Stimulated activated naive B cell treated with anti-CD40 and anti-IgM and Interleukin-4, amounts not matched to agents 10 μg/mL and 1 μg/mL and 100 μg/mL, for 72 hours (primary cell): ENCODE measurements at places on chromosomes 1 and 21.
A peak's percentile ranks its signal among the peaks of the same experiment; 100 is the strongest.

DNA sequence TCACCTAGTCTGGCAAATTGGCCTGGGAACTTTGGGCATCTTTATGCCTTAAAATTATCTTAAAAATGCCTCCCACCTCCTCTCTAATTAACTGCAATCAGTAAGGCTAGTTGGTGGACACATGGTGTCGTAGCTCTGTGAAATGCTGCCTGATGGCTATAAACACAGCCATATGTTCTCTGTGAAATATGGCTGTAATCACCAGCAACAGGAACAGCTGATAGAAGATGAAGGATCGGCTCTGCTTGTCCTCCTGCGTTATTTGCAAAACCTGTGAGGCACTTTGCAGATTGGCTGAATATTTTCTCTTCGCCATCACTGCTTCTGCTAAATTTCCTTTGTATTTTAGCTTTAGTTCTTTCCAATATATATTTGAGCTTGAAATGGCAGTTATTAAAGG lies 419.6 kb downstream of the RWDD3 start:
- no peak for DNase-seq

DNA sequence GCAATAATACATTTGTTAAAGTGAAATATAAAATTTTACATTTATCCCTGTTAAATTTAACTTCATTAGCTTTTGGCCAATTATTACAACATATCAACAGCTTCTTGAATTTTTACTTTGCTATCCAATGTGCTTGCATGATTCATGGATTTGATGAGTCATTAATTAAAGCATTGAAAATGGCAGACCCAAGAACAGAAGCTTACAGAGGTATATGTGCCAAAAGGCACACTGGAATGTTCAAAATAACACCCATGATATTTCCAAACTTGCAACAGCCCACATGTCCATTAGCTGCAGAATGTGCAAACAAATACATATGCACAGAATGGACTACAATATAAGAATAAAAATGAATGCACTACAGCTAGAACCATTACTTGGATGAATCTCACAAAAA lies 76.4 kb upstream of the MAN1A2 start:
- no peak for DNase-seq

DNA sequence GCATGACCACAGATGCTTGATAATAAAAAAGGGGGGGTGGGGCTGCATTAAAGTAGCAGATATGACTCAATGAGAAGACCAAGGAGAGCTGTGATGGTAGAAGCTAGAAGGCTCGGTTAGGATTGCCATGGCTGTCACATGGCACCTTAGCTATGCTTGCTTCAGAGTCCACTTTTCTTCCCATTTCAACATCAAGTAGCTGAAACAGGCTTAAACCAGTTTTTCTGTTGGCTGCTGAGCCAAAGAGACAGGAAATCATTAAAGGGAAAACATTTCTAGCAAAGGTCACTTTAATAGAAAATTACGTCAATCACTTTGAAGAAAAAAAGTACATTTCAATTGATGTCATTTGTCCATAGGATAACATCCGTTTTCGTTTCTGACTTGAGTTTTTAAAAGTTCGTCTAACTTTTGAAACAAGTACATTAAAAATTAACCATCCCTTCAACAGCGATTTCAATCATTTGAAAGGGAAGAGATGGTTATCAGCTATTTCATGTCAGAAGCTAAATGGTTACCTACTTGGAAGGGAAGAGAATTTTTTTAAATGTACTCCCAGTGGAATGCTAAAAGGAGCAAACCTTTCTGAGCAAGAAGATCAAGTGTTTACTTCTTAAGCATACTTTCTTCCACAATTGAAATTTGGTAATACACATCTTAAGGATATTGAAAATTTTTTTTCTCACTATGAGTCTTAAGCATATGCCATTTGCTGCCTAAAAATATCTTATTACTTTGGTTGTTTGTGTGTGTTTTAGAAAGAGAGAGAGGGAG lies 488.1 kb upstream of the PRMT6 start:
- DNase-seq = no peak

- DNase-seq = peak; percentile 54
Measured at GRCh38 chr1:24925082-24925779, 4.8 kb downstream of the RUNX3 start.

- DNase-seq = no peak
Measured at GRCh38 chr1:212962509-212962908, 12.2 kb downstream of the VASH2 start.

DNA sequence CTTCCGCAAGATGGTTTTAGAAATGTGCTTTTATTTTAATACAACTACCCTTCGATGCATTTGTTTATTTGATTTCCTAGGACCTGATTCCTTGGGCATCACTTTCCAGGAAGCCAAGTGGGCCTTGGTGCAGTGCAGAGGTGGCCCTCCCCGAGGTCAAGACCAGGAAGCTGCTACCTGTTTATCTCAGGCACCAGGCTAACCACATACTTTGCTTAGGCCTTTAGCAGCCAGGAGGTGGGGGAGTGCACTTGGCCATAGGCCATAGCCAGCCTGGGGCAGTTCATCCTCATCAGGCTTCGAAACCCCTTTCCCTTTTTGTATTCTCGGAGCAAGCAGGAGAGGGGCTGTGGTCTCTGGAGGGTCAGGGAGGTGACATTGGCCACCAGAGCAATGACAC lies 45.4 kb downstream of the SMYD2 start:
- no peak for DNase-seq

DNA sequence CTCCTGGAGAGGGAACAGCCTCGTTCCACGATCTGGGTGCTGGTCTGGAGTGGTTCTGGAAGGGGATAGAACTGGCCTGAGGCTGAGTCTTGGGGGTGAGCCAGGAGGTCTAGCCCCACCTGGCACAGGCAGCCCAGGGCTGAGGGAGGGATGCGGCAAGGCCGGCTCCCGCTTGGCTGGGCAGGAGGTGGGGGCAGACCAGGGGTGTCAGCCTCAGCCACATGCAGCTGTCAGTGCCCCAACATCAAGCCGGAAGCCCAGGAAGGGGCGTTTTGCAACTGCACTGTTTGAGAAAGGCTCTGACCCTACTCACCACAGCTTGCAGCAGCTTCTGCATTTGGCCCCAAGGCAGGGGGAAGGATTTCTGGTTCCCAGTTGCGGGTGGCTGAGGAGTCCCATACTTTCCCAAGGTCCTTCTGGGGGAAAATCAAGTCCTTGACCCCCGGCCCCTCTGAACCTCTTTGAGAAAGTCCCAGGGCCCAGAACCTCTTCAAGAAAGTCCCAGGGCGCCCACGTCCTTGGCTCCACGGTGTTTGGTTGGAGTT lies 2.0 kb downstream of the EFHD2 start:
- DNase-seq = peak; percentile 52

GRCh38 chr21:35023396-35024070 lies 25.6 kb downstream of the RUNX1 start:
- DNase-seq = no peak

GRCh38 chr1:173268261-173268660 lies 61.1 kb upstream of the TNFSF4 start:
- DNase-seq = no peak

- DNase-seq = no peak
Measured at GRCh38 chr1:220892997-220893700, 13.9 kb downstream of the HLX start.

DNA sequence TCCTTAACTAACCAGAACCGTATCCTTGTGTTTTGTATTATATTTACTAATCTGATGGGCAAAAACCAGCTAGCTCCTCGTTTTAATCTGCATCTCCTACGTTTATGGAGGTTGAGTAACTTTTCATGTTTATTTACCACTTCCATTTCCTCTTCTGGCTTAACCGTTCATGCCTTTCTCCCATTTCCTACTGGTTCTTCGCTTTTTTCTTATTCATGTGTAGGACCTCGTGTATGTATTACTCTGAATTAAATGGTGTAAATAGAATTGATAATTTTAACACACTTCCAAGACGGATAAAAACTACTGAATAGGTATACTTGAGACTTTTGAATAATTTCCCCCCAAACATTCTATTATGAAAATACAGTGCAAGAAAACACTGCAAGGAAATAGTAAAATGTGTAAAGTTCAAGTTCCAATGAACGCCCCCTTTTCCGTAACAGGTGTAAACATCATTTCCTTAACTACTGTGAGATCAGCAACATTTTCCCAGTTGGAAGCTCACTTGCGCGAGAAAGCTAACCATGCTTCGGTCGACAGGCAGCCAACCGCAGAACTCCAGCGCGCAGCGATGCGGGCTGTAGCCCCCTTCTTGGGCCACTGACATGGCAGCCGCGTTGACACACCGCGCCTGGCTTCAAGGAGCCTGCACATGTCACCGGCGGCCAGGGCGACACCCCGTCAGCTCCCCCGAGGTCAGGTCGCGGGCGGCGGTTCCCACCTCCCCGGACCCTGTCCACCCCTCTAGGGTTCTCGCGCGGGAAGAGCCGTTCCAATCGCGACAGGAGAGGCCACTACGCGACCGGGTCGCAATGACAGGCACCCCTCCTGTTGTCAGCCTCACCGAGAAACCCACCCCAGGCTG lies 816 bp downstream of the EDEM3 start:
- DNase-seq = no peak

DNA sequence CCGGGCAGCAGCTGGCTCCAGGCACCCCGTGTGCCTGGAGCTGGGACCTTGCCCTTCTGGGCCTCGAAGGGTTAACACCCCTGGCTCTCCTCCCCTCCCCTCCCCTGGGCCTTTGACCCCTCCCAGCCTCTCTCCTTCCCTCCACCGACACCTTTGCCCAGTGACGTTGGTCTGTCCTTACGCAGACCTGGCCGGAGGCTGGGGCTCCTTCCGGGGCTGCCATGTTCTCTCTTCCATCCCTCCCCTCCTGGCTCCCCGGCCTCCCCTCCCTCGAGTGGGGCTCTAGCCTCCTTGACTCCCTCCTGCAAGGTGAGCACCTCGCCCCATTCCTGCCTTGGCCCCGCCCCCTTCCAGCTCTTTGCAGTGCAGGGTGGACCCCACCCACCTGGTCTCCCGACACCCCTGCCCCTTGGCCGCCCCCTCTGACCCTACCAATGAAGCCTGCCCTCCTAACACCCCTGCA lies at the start of gene TMEM82:
Gene TMEM82 (plus strand): TSS at position 161 of the 463 bp plus-strand sequence. CDS start 61 bp downstream, at position 222.
- DNase-seq = no peak

- DNase-seq = no peak
Measured at GRCh38 chr1:21338573-21339355, 48.5 kb upstream of the ECE1 start.

GRCh38 chr1:159829822-159830465 lies 3.3 kb downstream of the SLAMF8 start:
- DNase-seq = no peak
